ENCODE measurements at places on chromosomes 5 and 9.

GRCh38 chr5:142316051-142316450, 8.8 kb downstream of the SPRY4 start:
- no peak for DNase-seq

- peak; percentile 93 for DNase-seq
Observed at GRCh38 chr9:98101868-98102273, 17.2 kb downstream of the TRIM14 start.

DNA sequence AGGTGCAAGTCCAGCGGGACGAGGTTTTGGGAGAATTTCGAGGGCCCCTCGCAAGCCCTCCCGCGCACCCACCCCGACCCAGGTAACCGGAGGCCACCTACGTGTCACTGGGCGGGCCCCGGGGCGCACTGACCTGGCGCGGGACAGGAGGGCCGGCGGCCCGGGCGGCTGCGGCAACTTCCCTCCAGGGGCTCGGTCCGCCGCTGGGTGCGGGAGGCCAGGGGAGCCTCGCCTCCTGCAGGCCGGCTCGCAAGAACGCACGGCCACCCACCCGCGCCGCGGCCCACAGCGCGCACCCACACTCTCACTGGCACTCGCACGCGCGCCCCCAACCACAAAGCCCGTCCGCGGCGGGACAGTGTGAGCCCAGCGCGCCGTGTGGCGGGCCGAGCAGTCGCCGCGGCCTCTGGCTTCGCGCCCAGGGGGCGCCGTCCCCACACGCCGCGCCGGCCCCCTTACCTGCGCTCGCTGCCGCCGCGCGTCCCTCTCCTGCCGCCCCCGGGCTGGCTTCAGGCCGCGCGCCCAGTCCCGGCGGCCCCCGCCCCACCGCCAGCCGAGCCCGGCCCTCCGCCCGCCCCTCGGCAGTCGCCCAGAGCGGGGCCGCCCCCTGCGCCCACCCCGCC, 451 bp downstream of the LPAR1 start:
- DNase-seq, result no peak

DNA sequence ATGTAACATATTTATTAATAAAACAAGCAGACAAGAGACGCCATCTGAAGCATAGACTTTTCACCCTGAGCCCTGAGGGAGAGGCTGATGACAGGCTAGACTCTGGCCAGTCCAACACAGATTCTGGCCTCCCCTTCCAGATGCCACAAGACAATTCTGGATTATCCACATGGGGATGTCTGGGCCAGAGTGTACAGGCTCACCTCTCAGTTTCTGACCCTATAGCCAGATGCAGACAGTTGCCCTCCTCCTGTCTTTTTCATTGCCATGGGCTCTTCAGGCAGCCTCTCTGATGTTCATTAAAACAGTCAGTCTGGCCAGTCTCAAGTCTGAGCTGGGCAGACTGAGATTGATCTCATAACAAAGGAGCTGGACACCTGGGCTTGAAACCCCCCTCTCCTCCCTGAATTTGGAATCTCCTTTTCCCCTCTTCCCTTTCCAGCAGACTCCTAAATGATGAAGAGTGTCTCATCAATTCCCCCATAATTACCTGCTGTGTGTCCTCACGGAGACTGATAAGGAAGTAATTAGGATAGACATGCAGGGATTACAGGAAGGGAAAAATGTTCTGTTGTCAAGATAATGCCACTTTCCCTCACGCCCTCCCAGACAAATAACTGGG, 89.6 kb downstream of the ASTN2 start:
- no peak for DNase-seq

DNA sequence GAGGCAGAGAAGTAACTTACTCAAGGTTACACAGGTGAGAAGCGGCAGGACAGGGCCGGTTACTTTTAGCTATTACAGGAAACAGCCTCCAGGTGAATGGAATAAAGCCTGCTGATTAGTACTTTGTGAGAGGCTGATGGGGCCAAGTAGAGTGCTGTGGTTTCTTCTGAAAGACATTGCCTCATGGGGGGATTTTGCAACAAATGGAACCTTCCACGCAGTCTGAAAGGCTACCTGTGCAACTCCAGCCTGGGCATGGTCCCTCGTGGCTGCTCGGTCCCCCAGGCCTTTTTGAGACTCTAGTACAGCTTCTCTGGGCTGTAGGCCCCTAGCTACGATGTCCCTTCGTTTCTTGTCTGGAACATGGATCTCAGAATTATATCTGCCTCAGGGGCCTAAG, 2.0 kb downstream of the TMEM268 start:
- no peak for DNase-seq

GRCh38 chr9:101618698-101619097, 23.9 kb upstream of the PPP3R2 start:
- no peak for DNase-seq

DNA sequence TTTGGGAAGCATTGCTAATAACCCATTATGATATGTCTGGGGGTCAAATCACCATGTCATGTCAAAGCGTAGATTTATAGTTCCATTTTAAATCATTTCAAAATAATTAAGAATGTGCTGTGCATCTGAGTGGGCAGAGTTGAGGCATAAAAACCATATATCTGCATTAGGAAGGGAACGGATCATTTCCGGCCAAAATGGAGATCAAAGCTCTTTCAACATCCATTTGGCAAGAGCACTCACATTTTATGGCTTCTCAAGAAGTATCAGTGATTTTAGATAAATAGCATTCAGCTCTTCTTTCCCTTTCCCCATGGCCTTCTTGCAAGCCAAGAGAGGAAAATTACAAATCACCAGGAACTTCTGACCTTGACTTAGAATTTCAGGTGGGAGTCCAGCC, 89.9 kb downstream of the HSPA4 start:
- DNase-seq, result no peak

DNA sequence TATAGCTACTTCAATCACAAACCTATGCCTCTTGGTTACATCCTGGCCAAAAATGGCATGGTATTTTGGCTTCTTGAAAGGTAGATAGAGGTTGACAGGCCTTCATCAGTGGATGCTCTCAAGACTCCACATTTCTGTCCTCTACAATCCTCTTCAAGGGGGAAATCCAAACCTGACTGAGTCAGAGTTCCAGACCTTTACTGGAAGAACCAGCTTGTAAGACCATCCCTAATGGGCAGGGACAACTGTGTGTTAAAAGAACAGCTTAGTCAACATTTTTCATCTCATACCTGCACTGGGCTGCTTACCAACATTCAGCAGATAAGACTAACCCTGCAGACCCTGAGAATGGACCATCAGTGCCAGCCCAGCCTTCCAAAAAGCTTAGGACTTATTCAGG, 155.7 kb downstream of the CDK5RAP2 start:
- DNase-seq, result no peak

- no peak for DNase-seq
Observed at GRCh38 chr9:130598188-130598587, 18.8 kb downstream of the FUBP3 start.

- DNase-seq, result no peak
Observed at GRCh38 chr5:139110526-139111168, 87.5 kb downstream of the SIL1 start.

GRCh38 chr9:16306586-16306985, 563.9 kb downstream of the BNC2 start:
- DNase-seq, result no peak

DNA sequence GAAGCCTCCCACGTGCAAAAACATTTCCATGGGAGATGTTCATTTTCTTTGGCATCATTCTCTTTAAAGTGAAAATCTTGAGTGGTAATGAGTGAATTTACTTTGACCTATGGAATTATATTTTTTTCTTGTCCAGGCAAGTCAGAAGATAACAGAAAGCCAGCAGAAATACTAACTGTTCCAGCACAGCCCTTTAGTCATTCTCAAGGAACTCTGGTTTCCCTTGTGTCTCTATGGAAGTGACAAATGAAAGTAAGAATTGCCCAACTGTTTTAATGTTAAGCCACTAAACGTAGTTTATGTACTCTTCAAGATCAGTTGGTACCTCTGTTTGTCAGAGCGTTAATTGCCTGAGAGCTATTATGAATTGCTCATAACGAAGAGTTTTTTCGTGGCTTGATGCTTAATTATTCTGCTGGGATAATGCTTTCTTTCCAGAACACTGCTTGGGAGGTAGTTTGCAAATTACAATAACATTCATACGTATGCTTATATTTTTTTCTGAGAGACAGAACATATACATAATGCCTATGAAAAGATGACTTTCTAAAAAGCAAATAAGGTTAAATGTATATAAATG, 84.5 kb upstream of the CER1 start:
- no peak for DNase-seq

DNA sequence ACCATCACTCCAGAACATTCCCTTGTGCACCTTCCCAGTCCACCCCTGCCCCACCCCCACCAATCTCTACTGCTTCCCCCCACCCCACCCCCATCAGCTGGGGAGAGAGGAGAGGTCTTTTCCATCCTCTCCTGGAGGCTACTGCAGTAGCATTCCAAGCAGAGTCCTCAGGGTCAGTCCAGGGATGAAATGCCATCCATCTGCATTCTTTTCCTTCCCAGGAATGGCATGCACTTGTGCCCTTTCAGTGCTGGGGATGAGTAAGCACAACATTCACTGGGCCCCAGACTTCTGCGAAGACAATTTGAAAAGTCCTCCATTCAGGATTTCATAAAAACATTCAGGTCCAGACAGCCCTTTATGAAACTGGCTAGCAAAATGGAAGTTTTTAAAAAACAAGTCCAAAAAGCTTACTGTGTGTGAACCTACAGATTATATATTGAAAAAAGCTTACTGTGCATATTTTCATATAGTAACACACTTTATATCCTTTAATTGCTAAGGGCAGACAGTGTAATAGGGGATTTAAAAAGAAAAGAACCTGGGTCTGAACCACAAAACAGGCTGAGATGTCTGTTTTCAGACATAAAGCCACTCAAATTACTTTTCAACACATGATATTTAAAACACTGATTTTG, 50.0 kb upstream of the GOLPH3 start:
- DNase-seq, result no peak

- DNase-seq, result no peak
Observed at GRCh38 chr5:139974661-139975060, 68.4 kb downstream of the NRG2 start.

DNA sequence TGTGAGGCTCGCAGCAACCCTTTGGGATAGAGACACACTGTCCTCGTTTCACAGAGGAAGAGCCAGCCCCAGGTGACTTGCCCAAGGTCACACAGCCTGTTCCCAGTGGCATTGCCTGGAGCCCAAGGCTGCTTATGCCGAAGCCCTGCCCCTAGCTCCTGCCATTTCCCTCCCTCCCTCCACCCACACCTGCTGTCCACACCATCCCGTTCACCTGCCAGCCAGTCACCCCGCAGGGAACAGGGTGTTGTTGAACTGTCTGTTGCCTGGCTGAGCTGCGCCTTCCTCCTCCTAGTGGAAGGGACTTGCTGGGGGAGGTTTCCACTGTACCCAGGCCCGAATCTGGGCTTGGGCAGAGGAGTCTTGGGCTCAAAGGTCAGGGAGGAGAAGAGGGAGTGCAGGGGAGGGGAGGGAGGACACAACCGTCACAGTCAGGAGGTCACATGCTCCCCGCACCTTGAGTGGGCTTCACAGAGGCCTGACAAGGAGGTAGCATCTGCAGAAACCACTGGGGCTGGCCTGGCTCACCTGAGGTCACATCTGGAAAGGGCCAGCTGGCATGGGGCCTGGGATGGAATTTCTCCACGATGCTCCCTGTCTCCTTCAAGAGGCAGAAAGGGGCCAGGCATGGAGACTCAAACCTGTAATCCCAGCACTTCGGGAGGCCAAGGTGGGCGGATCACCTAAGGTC, 6.3 kb downstream of the TTC16 start:
- DNase-seq, result no peak

DNA sequence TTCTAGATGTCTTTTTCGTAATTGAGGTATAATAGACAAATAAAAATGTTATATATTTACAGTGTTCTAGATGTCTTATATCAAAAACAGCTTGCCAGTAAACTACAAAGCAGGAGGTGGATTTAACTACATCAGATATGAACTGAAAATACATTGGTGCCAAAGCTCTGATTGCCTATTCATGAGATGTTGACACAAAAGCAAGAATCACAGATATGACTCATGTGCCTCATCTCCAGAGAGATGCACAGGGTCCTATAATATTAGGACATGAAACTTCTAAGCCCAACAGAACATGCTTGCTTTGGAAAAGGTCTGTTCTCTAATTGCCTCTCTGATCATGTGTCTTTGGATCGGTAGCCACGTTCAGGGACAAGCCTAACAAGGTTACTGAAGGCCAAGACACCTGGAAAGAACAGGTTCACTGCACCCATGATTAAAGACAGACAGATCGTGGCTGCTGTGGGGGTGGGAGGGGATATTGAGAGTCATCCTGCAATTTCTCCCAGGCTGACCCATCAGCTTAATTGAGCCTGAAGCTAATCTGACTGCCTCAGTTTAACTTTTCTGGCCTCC, 16.8 kb downstream of the ABCA1 start:
- DNase-seq, result no peak

DNA sequence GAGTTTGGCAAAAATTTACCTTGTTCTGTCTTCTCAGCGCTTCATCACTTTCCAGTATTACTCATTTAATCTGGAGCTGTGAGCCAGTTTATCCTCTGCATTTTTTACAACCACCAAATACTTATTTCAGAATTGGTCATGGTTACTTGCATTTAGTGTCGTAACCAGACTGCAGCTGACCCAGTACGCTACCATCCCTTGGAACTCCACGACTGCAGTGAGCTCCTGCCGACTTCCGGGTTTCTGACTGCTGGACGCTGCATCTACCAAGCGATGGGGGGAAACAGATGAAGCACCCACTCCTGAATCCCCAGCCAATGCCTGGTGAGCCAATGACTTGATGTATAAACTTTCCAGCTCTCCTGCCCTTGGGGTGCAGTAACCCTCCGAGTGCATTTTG, 174.4 kb upstream of the PRLR start:
- DNase-seq, result no peak

DNA sequence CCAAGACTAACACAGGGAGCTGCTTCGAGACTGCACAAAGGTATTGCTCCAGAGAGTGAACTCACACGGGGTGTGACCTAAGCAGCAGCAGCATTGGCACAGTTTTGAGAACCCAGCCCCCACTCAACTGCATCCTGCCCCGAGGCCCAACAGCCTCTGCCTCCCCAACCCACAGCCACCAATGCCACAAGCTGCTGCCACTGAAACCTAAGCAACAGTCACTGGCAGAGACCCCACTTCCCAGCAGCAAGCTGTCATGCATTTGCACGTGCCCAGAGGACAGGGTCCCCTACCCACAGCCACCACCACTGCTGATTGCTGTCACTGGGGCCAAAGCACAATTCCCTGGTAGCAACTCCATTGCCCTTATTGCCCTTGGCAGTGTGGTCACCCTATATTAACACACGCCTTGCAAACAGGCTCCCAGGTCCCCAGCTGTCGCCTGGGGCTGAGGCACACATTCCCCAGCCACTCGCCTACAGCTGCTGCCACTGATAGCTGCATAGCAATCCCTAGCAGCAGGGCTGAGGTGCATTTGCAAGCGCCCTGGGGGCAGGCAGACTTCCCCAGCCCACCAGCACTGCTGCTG, 141.0 kb downstream of the AGTPBP1 start:
- no peak for DNase-seq

DNA sequence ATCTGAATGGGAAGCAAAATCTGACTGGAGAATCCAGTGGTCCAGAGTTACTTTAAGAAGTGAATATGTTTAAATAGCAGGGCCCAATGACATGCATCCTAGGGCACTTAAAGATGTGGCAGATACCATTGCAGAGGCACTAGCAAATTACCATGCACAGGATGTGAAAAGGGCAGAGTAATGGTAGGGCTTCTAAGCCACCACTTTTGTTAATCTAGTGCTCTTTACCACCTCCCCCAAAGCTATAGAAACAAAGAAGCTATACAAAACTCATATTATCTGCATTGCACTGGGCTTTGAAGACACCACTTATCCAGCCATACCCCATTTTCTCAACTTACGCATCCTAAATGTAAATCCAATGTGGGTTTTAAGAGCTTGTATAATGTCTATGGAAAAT, 81.2 kb downstream of the ZCCHC7 start:
- DNase-seq, result no peak

All from stimulated activated naive CD4-positive, alpha-beta T cell (primary cell).